ENCODE measurements at places on chromosomes 12 and 14.

DNA sequence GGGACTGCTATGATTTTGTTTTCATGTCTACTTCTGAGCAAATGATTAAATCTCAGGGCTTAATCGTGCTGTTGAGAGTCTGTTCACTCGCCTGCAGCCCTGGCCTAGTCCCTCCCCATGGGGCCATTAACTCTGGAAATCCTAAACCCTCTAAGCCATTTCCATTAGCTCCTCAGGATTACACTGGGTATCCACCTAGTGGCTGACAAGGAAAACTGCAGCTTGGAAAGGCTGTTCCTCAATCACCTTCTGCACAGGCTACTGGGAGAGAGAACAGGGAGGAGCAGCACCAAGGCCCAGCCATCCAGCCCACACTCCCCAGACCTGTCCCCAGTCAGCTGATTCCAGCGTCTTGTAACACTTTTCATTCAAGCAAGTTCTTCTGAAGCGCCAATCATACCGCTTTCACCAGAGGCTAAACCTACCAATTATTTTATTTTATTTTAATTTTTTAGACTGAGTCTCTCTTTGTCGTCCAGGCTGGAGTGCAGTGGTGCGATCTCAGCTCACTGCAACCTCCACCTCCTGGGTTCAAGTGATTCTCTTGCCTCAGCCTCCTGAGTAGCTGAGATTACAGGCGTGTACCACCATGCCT is 48.7 kb downstream of the NEUROD4 start:
- DNase-seq, result no peak

GRCh38 chr12:43893670-43894069 is 57.8 kb downstream of the TMEM117 start:
- DNase-seq, result no peak

DNA sequence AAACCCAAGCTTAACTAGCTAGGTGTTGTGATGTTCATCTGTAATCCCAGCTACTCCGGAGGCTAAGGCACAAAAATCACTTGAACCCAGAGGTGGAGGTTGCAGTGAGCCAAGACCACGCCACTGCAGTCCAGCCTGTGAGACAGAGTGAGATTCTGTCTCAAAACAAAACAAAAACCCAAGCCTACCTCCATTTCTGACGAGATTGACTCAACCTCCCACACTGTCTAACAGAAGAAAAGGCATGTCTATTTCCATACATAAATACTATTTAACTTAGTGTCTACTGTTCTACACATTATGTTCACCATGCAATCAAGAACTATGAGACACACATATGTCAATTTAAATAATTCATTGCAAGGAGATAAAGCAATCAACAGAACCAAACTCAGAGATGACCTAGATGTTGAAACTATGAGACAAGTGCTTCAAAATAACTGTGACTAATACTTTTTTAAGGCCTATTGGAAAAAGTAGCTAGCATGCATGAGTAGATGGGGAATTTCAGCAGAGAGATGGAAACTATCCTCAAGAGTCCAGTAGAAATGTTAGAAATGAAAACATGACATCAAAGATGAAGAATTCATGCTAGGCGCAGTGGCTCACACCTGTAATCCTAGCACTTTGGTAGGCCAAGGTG is 75.9 kb upstream of the DHRS4 start:
- DNase-seq, result no peak

DNA sequence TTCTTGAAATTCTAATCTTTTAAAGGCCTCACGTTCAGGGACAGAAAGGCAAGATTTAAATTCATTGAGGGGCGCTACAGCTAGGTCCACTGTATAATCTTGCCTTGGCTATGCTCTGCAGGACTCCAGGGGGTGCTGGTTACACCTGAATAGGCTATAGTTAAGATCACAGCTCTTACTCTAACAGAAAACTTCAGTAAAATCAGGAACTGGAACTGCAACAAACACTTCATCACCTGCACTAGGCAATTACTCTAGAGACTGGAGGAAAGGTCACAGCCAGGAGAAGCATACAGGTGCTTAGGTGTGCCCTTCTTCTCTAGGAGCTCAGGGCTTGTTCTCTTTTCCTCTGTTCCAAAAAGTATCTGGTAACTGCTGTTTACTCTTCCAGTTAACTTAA is 20.9 kb downstream of the SLCO1C1 start:
- no peak for DNase-seq

DNA sequence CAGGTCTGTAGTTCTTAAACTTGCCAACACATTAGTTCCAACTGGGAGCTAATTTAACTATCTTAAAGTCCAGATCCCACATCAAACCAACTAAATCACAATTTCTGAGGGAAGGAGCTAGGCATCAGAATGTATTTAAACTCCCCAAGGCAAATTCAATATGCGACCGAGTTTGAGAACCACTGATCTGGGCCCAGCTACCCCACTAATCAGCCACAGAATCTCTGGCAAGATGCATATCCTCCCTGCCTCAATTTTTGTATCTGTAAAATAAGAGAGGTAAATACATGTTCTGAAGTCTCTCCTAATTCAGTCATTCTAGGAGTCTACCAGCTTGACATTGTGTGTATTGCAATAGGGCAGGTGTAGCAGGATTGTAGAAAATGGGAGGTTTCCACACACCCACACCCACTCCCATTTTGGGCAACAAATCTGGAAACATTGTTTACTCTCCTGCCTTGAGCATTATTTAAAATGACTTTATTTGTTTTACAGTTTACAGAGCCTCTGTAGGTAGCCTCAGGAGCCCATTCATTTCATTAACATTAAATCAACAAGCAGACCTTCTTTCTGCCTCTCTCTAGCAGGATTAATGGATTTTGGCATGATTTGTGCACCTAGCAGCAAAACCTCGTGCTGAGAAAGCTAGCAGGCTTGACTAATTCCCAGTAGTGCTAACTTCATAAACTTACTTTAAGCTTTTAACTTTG is 15.6 kb downstream of the LGR5 start:
- no peak for DNase-seq

DNA sequence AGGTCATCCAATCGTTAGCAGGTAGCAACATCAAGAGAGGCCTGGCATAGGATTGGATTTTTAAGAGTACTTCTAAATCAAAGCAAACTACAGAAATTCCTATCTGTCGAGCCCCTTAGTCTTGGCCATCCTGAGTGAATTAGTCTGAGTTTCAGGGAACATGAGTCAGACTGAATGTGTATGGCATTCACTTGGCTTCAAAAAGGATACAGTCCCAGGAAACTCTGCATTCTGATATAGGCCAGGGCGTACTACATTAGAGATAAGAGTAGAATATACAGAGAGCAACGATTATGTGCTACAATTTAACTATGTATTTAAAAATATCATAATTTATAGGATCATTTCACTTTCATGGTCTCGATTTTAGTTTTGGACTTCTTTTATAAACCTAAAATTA is 242.2 kb downstream of the SOX5 start:
- no peak for DNase-seq

- peak; percentile 21 for DNase-seq
These were observed 752 bp downstream of the DACT1 start for GRCh38 chr14:58638231-58639197.

DNA sequence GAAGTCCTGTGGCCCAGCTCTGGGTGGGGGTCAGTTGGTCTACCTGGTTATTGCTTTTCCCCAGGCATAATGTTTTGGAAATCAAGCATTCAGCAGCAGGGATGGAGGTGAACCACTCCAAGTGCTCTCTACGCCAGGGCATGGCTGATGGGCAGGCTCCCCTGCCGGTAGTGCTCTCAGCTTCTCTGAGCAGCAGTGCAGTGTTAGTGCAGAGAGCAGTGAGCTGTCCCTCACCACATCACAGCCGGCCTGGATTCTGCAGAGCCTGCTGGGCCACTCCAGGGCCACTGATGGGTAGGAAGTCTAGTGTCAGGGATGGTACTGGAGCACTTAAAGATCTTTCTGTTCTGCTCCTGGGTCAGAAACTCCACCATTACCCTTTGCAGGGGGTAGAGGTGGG is 151.1 kb downstream of the CALM1 start:
- DNase-seq, result no peak

DNA sequence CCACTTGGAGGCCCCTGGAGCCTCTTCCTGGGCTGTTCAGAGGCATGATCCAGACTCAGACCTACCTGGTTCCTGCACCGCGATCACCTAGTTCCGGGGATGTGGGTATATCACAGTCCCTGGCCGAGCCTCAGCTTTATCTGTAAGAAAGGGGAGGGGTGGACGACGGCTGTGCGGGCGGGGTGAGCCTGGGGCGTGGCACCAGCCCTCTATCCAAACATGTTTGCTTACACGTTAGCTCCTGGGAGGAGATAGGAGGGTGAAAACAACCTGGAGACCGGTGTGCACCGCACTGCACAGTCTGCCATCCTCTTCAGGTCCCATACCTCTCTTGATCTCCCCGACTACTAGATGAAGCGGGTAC is 1.2 kb downstream of the ANKRD9 start:
- no peak for DNase-seq

- DNase-seq, result peak; percentile 78
These were observed 3.5 kb upstream of the TSPAN9 start for GRCh38 chr12:3073438-3074250.

DNA sequence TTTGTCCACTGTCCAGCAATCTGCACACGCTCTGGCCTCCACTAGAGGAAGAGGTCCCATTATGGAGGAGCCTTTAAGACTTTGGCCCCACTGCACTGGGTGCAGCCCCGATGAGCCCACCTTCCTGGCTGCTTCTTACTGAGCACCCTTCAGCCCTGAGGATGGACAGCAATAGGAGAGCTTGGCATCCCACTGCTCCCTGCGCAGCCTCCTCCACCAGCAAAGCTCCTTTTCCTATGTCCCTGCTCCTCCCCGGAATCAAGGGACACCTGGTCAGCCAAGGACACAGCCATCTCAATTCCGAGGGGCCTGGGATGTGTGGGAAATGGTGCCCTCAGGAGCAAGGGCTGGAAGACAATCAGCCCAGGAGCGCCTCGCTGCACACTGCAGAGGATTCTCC is 94.7 kb downstream of the GCH1 start:
- DNase-seq, result no peak

DNA sequence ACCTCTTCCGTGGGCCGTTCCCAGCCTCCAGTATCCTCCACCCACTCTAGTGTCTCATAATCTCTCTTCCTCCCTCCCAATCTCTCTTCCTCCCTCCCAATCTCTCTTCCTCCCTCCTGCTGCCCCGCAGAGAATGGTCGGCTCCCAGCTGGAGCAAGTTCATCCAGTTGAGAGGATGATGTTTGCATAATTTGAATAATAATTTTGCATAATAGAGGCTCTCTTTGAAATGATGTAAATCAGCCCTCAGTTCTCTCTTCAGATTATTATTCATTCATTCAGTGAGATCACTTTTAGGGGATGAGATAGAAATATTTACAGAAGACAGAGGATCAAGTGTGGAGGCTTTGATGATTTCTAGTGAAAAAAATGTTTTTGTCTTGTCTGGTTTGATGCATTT is 125.0 kb downstream of the PTPN11 start:
- DNase-seq, result no peak

DNA sequence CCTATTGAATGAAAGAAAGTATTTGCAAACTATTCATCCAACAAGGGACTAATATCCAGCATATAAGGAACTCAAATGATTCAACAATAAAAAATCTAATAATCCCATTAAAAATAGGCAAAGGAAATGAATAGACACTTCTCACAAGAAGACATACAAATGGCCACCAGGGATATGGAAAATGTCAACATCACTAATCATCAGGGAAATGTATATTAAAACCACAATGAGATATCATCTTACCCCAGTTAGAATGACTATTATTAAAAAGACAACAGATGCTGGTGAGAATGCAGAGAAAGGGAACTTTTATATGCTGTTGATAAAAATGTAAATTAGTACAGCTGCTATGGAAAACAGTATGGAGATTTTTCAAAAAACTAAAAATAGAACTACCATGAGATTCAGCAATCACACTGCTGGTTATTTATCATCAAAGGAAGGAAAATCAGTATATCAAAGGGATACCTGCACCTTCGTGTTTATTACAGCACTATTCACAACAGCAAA is 89.3 kb downstream of the GARIN6 start:
- DNase-seq, result no peak

- no peak for DNase-seq
These were observed 9.2 kb downstream of the SOS2 start for GRCh38 chr14:50222055-50222613.

DNA sequence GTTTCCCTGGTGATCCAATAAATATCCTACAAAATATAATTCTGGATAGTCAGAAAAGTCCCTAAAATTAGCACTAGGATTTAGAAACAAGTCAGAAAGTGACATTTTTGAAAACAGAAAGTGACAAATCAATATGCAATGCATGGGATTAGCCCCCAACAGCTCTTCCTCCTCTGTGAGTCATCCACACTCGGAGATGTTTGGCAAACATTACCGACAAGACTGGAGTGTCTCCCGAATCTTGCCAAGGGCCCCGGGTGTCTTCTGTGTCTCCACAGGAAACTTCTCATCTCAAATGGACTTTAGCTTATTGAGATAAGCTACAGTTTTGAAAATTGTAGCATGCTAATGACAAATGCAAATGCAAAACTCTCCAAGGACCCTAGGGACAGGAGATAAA is 398.9 kb upstream of the CCDC196 start:
- DNase-seq, result no peak

DNA sequence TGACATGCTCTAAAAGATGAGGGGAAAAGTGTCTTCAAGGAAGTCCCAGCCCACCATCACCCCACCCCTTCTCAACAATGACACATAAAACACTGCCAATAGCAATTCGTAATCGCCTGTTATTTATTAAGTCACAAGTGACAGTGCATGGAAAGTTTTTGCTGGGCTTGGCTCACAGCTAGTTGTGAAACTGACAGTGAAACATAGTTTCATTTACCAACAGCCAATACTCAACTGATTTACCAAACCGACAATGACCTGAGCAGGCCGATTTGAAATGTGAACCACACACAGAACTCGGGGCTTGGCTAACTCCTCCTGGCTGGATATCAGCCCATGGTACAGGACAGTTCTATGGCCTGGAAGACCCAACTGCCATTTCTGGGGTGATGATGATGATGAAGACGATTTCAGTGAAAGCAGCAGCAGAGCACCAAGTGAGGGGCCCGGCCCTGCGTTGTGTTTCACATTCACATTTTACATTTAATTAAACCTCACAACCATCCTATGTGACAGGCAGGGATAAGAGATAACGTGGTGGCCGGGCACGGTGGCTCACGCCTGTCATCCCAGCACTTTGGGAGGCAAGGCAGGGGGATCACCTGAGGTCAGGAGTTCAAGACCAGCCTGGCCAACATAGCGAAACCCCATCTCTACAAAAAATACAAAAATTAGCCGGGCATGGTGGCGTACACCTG is 42.7 kb downstream of the CAMKK2 start:
- no peak for DNase-seq

DNA sequence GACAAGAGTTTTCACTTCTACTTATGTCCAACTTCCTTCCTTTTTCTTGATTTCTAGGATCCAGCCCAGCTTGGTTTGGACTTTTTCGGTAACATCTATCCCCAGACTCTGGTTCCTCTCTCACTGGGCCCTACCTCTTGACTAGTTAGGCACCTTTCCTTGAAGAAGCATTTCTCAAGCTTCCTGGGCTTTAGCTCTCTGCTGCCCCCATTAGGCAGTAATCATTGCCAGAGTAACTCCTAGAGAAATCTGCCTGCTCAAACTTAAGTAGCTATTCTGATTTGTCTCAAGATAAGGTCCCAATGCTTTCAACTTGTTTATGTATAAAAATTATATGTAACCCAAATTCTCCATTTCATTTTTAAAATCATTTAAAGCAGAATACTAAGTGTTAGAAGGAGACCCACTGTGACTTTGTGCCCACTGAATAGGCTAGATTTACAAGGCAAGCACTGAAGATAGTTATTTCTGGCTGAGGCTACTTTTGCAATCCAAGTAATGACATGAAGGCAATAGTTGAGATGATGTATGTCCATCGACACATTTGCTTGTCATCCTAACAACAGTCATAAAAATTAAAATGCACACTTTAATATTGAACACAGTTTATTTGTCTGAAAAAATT is 275.0 kb upstream of the G2E3 start:
- no peak for DNase-seq

- no peak for DNase-seq
These were observed 4.7 kb upstream of the SLC48A1 start for GRCh38 chr12:47768323-47768811.
